ENCODE measurements at places on chromosomes 7 and 10.

- DNase-seq: no peak
These were observed 569.0 kb upstream of the SORCS1 start for GRCh38 chr10:107733328-107734130.

GRCh38 chr10:80442879-80443278 lies 11.2 kb upstream of the TSPAN14 start:
- DNase-seq: no peak

GRCh38 chr10:62492012-62492869 lies 118.1 kb downstream of the ZNF365 start:
- no peak for DNase-seq

GRCh38 chr10:117609095-117609795 lies 66.7 kb downstream of the EMX2 start:
- no peak for DNase-seq

GRCh38 chr10:130745251-130745650 lies 566.3 kb downstream of the TCERG1L start:
- DNase-seq: no peak

DNA sequence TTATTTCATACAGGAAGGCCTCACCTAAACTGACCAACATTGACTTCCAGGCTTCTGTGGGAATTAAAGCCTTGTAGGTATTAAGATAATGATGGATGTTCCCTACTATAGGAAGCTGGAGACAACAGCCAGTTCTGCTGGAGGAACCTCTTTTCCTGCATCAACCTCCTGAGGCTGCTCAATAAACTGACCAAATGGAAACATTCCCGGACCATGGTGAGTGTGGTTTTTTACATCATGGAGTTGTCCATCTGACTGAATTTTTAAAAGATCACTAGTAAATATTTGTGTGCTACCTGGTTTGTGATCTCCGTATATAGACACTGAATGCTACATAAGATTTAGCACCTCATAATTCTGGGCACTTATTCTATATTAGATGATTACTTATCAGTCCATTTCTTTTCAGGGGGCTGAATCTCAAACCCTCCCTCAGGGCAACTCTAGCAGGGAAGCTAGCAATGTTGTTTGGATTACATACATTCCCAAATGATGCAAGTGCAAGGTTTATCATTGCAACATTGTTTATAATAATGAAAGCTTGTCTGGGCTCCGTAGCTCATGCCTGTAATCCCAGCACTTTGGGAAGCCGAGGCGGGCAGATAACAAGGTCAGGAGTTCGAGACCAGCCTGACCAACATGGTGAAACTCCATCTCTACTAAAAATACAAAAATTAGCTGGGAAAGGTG lies 21.5 kb upstream of the SMKR1 start:
- no peak for DNase-seq

DNA sequence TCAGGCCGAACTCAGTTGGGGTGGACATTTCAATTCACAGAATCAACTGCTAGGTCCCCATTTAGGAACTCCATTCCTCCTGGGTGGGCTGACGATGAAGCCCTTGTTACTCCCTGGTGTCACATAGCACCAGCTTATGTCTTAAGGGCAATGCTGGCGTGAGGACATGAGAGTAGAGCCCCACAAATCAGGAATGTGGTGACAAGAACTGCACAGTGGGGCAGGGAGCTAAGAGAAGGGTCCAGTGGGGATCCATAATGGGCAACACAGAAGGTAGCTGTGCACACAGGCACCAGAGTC lies 57.0 kb downstream of the LYZL1 start:
- DNase-seq: no peak
